ENCODE measurements at places on chromosomes 11 and 22. TPM values are rescaled to one million over a fixed set of nuclear protein-coding genes. Genes with fewer than 3 reads are reported as not detected.

GRCh38 chr22:19070397-19071169 lies 51.6 kb downstream of the DGCR2 start:
- H3K4me1 ChIP-seq, result no peaks in the 10 kb centered on the region
- DNase-seq, result peak; percentile 56
- no peak overlapping the region for H3K27ac ChIP-seq
- H3K36me3 ChIP-seq, result peaks cover 29% of the 10 kb centered on the region
- H3K4me3 ChIP-seq, result no peak overlapping the region

GRCh38 chr11:45048870-45049691 lies 97.4 kb upstream of the PRDM11 start:
- H3K27ac ChIP-seq, result peak overlapping the region; percentile 40
- H3K4me1 ChIP-seq, result no peaks in the 10 kb centered on the region
- H3K27me3 ChIP-seq, result no peaks in the 10 kb centered on the region

Gene EMSY
- 35.9 TPM for total RNA-seq

GRCh38 chr22:18110954-18111758 lies 547 bp downstream of the TUBA8 start:
- H3K4me3 ChIP-seq, result peak overlapping the region; percentile 61
- no peak for DNase-seq
- H3K27ac ChIP-seq, result peak overlapping the region; percentile 90
- no peaks in the 10 kb centered on the region for H3K4me1 ChIP-seq

Gene KRTAP5-8
- not detected for total RNA-seq

Gene DNAJB13
- not detected for total RNA-seq

- H3K36me3 ChIP-seq, result no peaks in the 10 kb centered on the region
- DNase-seq, result no peak
- H3K27me3 ChIP-seq, result no peaks in the 10 kb centered on the region
- H3K27ac ChIP-seq, result no peak overlapping the region
- no peaks in the 10 kb centered on the region for H3K4me1 ChIP-seq
- no peak overlapping the region for H3K4me3 ChIP-seq
These were observed 61.8 kb upstream of the FAR1 start for GRCh38 chr11:13606701-13607100.

DNA sequence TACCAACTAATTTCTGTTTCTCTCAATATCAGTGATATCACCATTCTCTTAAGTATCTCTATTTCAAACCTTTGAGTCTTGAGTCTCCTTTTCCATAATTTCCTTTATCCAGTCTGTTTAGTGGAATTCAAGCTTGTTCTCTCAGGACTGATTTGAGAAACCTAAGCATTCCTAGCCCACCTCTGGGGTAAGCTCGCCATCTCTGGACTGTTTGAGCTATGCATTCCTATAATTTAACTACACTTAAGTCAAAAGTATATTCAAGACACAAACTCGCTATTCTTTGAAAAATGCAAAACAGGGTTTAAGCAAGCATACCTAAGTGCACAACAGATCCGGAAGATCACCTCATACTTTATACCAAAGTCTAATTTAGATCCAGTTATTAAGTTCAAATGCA lies 2.1 kb upstream of the DLAT start:
- peaks cover 16% of the 10 kb centered on the region for H3K36me3 ChIP-seq
- no peak overlapping the region for H3K4me3 ChIP-seq
- no peaks in the 10 kb centered on the region for H3K27me3 ChIP-seq
- H3K4me1 ChIP-seq, result peaks cover 30% of the 10 kb centered on the region
- H3K27ac ChIP-seq, result no peak overlapping the region

Gene SHISAL1
- 2.0 TPM for total RNA-seq

GRCh38 chr22:49294656-49295464 lies 532.8 kb downstream of the BRD1 start:
- no peak overlapping the region for H3K27ac ChIP-seq
- H3K36me3 ChIP-seq, result no peaks in the 10 kb centered on the region
- H3K27me3 ChIP-seq, result no peaks in the 10 kb centered on the region
- DNase-seq, result peak; percentile 36
- no peak overlapping the region for H3K4me3 ChIP-seq

Gene FAM76B
- total RNA-seq, result 5.3 TPM

Gene RIMBP3B
- total RNA-seq, result not detected

DNA sequence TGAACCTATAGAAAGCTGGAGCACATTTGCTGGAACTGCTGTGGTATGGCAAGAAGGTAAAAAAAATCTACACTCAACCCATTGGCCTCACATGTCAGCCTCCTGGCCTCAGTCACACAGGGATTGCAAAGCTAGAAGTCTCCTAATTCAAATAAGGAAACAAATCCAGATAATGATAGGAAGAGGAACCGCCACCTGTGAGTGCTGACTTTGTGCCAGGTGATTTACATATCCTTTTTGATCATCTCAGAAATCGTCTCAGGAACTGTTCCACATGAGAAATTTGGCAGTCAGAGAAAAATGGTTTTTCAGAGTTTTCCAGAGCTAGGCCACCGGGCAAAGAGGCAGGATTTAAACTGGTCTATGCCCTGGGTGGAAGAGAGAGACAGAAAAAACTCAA lies 986 bp downstream of the NLRP10 start:
- H3K36me3 ChIP-seq, result no peaks in the 10 kb centered on the region
- no peaks in the 10 kb centered on the region for H3K27me3 ChIP-seq
- no peak overlapping the region for H3K4me3 ChIP-seq
- no peaks in the 10 kb centered on the region for H3K4me1 ChIP-seq
- DNase-seq, result no peak

Data from right atrium auricular region (tissue), 2 donors.